Pericardium fibroblast (primary cell): ENCODE measurements at places on chromosomes 6 and 20. TPM values are rescaled to one million over a fixed set of nuclear protein-coding genes. Genes with fewer than 3 reads are reported as not detected.

GGTLC1 gene
- not detected in 2 replicates for total RNA-seq

KIF6 gene
- total RNA-seq = under 0.01 TPM in 1 of 2 replicates, not detected in the other

CCN6 gene
- total RNA-seq = not detected in 2 replicates

FAM184A gene
- not detected in 2 replicates for total RNA-seq

MUC21 gene
- not detected in 2 replicates for total RNA-seq
